ENCODE measurements at places on chromosomes 13 and 19.

DNA sequence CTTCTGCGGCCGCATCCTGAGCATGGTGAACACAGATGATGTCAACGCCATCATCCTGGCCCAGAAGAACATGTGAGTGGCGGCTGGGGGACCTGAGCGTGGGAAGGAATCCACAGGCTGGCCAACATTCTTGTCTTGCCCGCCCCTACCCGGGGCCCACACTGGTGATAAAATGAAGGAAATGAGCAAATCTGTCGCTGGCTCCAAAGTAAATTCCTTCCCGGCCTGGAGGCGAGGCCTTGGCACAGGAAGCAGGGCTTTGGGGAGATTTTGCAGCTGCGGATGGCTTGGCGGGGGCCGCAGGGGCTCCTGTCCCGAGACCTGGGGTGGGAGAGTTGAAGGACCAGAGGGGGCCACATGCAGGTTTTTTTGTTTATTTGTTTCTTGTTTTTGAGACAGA, 4.4 kb downstream of the KXD1 start:
- DNase-seq, result no peak

GRCh38 chr13:112229992-112230872, 145.9 kb upstream of the SPACA7 start:
- DNase-seq, result no peak

DNA sequence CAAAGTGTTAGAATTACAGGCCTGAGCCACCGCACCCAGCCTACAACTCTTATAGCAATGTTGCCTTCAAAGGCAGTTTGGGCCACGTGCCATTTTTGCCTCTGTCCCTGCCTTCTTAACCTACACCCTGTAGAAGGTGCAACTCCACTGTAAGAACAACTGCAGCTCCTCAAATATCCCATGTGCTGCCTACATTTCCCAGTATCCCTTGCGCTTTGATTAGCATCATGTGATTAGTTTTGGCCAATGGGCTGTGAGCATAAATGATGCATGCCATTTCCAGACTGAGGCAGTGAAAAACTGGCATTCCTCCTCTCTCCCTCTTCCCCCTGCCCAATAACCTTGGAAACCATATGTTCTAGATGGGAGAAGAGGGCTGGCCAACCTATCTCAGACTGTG, 75.2 kb upstream of the MRI1 start:
- DNase-seq, result peak; percentile 16

- no peak for DNase-seq
Observed at GRCh38 chr19:51651216-51651846, 4.7 kb upstream of the SIGLEC14 start.

DNA sequence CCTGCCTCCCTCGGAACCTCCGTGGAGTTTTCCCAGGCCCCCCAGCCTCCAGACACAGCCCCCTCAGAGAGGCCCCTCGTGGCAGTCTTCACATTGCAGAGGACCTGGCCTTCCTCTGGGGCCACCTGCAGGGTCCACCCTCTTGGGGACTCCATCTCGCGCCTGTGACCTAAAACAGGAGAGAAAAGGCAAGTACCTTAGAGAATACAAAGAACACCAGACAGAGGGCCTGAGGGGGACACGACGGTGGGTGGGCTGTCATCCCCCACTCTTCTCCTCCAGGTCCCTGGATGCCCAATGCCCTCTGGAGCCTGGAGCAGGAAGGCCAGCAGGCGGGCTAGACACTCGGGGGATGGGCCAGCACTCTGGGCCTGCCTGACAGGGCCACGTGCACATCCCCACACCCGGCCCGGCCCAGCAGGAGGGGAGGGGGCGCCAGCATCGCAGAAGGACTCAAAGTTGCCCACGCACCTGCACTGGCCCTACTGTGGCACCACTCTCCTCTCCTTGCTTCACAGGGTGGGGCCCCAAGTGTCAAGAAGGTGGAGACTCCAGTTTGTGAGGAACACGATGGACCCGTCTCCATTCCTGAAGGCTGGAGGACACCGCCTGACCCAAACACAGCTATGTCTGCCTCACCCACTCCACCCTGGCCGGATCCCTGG, 4.3 kb upstream of the A1BG start:
- DNase-seq, result no peak

DNA sequence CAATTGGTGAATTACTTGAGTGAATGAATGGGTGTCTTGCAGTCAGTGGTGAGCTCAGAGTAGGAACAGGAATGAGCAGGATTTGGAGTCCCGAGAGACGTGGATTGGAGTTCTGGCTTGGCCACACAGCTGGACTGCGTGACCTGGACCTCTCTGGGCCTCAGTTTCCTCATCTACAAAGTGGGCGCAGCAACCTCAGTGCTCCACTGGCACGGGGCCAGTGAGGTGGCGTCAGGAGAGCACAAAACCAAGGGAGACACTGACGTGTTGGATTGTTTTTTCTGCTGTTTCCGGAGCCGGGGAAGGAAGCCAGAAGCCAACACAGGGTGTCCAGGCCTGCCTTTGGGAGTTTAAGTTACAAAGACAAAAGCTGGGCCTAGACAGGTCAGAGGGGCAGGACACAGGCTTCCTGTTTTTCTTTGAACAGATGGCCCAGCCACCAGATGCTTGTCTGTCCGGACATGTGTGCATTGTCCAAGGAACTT, 6.5 kb upstream of the DOCK6 start:
- no peak for DNase-seq

GRCh38 chr13:25149711-25150110, 22.4 kb downstream of the AMER2 start:
- DNase-seq, result no peak

- no peak for DNase-seq
Observed at GRCh38 chr19:6010107-6010506, 32.2 kb upstream of the RANBP3 start.

DNA sequence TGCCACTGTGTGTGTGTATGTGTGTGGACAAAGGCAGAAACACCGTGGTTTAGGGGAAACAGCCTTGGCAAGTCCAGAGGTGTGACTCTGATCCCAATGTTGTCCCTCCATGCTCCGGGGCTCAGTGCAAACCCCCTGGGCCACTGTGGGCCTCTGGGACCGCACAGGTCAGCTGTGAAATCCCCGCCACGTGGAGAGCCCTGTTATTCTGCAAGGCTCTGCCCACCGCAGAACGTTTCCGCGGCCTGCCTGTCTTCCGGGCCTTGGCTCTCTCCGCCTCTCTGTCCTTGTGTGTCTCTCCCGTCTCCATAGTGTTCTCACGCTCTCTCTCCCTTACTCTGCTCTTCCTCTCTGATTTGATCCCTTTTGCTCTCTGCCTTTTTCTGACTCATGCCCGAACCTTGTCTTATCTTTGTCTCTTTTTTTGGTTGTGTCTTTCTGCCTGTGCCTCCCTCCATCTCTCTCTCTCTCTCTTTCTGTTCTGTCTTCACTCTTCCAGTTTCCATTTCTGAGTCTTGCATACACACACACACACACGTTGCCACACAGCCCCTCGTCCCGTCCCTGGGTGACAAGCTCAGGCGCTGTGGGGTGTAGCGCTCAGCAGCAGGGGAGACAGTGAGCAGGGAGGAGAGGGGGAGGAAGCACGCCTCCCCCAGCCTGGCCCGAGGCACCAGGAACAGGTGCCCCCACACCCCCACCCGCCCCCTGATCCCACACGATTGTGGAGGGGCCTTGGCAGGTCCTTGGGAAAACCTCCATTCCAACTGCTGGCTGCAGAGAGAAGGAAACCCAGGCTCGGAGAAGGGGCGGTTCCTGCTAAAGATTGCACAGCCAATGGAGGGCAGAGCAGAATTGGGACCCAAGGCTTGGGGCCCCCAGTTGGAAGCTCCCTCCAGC, 3.0 kb downstream of the TTYH1 start:
- DNase-seq, result peak; percentile 30

GRCh38 chr19:42433503-42434260, 6.5 kb upstream of the LIPE start:
- peak; percentile 59 for DNase-seq

- no peak for DNase-seq
Observed at GRCh38 chr13:43058831-43059230, 35.4 kb downstream of the DNAJC15 start.

GRCh38 chr13:113935001-113935844, 38.7 kb downstream of the C13orf46 start:
- DNase-seq, result no peak

DNA sequence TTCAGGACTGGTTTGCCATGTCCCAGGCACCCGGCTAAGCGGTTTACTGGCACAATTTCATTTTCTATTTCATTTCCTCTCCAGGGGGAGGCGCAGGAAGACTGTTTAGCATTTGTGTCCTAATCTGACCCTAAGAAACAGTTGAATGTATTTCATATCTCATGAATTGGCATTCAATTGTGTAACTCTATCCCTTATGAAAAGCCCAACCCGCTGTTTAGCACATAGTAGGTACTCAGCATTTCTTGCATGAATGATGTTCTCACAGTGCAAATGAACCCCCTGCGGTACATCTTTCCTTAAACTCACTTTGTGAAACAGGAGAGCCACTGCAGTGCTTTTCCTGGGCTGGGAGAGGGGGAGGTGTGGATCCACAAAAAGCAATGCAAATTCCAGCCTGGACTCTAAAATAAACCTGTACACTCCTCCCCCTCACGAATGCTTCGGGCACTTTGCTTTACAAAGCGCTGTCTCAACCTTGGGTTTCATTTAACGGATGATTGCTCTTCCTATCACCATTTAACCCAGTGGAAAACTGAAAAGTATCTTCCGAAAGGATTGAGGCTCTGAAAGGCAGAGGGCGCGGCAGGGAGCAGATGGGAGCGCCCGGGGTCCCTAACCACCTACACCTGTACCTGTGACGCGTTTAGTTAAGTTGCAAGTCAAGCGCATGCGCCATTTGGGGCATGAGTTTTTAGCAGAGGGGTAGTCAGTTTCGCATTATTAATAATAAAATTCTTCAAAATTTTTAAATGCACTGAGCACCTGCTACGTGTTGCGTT, 1.2 kb upstream of the EEF2 start:
- peak; percentile 75 for DNase-seq

DNA sequence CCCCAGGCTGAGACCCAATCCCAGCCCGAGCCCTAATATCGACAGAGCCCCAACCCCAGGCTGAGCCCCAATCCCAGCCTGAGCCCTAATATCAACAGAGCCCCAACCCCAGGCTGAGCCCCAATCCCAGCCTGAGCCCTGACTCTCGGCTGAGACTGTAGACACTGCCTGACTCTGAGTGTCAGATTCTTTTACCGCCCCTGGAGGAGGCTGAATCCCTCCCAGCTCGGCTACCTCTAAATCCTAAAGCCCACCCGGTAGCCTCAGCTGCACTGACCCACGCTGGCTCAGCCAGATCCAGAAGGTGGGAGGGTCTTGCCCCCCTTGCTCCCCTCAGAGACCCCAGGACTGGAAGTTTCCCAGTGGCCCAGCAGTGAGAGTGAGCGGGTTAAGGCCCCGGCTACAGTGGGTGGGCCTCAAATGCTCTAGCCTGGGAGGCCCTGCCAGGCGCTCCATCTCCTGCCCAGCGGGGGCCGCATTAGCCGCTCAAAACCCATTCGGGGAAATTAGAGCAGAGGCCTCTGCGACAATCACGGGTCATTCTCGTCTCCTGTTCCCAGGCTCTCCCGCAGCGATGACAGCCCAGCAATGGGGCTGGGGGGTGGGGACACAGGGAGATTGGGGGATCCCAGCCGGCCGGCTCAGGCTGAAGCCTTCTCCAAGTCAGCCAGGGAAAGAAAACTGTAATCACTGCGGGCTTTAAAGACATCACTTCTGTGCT, 43.8 kb downstream of the ZNRF4 start:
- no peak for DNase-seq

GRCh38 chr13:92951273-92951890, 275.2 kb upstream of the GPC6 start:
- DNase-seq, result no peak

DNA sequence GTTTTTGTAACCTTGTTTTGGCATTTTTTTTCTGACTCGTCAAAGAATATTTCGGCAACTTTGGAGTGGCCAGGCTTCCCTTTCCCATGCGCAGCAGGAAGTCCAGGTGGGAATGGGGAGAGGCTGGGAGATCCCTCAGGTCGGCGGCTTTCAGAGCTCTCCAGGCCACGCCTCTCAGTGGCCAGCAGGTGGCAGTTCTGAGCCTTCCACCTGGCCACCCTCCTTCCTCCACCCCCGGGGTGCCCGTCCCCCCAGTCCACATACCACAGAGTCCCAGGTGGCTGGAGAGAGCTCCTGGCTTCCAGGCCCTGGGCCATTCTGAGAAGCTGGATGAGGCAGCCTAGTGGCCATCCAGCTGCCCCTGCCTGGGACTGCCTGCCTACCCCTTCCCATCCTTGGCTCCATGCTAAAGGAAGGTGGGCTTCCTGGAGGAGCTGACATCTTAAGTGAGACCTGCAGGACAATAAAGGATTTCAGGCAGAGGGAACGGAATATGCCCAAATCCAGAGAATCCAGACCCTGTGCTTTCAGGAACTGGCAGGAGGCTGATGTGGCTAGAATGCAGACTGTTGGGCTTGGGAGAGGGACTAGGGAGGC, 46.3 kb downstream of the CCNE1 start:
- peak; percentile 24 for DNase-seq

DNA sequence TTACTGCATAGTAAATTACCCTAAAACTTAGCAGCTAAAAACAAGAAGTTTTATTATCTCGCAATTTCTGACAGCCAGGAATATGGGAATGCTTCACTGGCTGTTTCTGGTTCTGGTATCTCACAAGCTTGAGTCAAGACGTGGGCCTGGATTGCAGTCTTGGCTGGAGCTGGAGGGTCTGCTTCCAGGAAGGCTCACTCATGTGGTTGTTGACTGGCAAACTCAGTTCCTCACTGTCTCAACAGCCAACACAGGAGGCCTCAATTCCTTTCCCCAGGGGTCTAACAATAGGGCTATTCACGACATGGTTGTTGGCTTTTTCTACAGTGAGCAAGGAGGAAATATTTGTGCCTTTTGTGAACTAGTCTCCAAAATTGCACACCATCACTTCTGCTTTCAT, 146.3 kb downstream of the GPC5 start:
- no peak for DNase-seq

GRCh38 chr19:49451430-49452181, at the start of gene PIH1D1:
Gene PIH1D1 (minus strand): TSS chr19:49451814. CDS start chr19:49451574, 240 bp downstream.
- DNase-seq, result peak; percentile 99

GRCh38 chr13:57635541-57636085, 4.1 kb downstream of the PCDH17 start:
- no peak for DNase-seq

DNA sequence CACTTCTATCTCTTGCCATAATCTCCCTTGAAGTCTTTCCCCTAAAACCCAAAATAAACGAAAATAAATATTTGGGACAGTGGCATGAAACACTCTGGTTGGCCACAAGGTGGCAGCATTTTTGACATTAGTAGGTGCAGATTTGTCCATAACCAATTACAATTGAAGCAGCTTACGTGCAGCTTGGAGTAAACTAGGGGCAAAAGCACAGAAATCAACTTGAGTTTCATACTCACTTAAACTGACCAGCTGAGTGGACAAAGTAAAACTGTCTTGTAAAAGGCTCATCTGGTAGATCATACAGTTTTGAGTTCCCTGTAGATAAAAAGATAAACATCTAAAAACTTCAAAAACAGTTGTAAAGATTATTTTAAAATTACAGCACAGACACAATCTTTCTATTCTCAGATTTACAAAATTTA, 18.8 kb downstream of the PDCD5 start:
- DNase-seq, result peak; percentile 61

GRCh38 chr13:98845742-98846141, 93.3 kb upstream of the SLC15A1 start:
- no peak for DNase-seq

- DNase-seq, result no peak
Observed at GRCh38 chr19:23351806-23352205, 43.5 kb downstream of the ZNF91 start.

- DNase-seq, result no peak
Observed at GRCh38 chr19:48737360-48737998, 2.9 kb downstream of the RASIP1 start.
